Fibroblast of lung (primary cell): ENCODE measurements at places on chromosomes 12 and 14. TPM values are rescaled to one million over a fixed set of nuclear protein-coding genes. Genes with fewer than 3 reads are reported as not detected.

The STAT6 gene
- 90.4 and 103 TPM in 2 replicates for total RNA-seq

The PRKAB1 gene
- 14.6 and 17.0 TPM in 2 replicates for total RNA-seq

The BIN2 gene
- not detected in 2 replicates for total RNA-seq

The DCTN2 gene
- 101 and 108 TPM in 2 replicates for total RNA-seq

The SMCO2 gene
- 0.26 TPM in 1 of 2 replicates, not detected in the other for total RNA-seq

The TMED8 gene
- total RNA-seq, result 7.4 TPM in 2 replicates

The LALBA gene
- total RNA-seq, result not detected in 2 replicates

The SLCO1B1 gene
- not detected in 2 replicates for total RNA-seq

The KRT6C gene
- not detected in 2 replicates for total RNA-seq

The LMO3 gene
- total RNA-seq, result under 0.01 and 0.50 TPM in 2 replicates

The CLEC2A gene
- not detected in 2 replicates for total RNA-seq

The NXPH4 gene
- total RNA-seq, result 0.50 and 1.0 TPM in 2 replicates

The A2M gene
- 95.0 and 239 TPM in 2 replicates for total RNA-seq

The SDR9C7 gene
- not detected in 2 replicates for total RNA-seq

The PGF gene
- total RNA-seq, result 4.6 and 7.6 TPM in 2 replicates

The ENO2 gene
- 20.3 TPM in 2 replicates for total RNA-seq

The OR6C2 gene
- not detected in 2 replicates for total RNA-seq

The PTGER2 gene
- 30.0 and 38.8 TPM in 2 replicates for total RNA-seq

The SYNDIG1L gene
- total RNA-seq, result not detected in 2 replicates

The PRR4 gene
- 0.66 and 0.77 TPM in 2 replicates for total RNA-seq

The GPX2 gene
- not detected in 2 replicates for total RNA-seq

The ANKRD33 gene
- under 0.01 TPM in 1 of 2 replicates, not detected in the other for total RNA-seq

The CCDC38 gene
- not detected in 2 replicates for total RNA-seq

The WBP11 gene
- total RNA-seq, result 8.0 and 10.6 TPM in 2 replicates

The APOF gene
- total RNA-seq, result not detected in 2 replicates

The KRT82 gene
- total RNA-seq, result not detected in 2 replicates

The KLRG1 gene
- total RNA-seq, result 1.0 and 1.8 TPM in 2 replicates
